ENCODE measurements at places on chromosomes 7 and 10.

DNA sequence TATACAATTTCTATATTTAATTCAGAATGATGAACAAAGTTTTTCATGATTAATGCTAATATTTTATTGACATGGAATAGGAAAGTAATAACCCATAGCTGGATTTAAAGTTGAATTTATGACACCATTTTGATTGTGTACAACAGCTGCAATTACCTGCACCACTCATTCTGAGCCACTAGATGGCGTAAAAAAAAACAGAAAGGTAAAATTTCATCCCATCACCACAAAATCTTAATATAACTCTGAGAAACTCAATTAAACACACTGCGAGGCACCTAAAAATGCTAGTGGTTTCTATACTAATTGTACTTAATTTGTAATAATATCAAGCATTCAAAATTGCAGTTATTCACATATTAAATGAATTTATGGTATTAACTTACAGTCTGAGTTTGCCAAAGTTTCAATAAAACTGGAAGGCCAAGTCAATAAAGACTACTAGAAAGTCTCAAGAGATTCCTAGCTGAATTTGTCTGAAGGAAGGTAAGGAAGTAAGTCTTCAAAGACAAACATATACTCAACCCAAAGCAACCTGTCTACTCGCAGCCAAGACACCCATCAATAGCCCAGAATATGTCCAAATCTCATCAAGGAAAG lies 182.5 kb downstream of the SKAP2 start:
- DNase-seq: peak; percentile 53

- no peak for DNase-seq
These were observed 132.2 kb upstream of the SH2B2 start for GRCh38 chr7:102154425-102154824.

- DNase-seq: peak; percentile 5
These were observed 81.0 kb downstream of the PPP1R3C start for GRCh38 chr10:91551856-91552255.

DNA sequence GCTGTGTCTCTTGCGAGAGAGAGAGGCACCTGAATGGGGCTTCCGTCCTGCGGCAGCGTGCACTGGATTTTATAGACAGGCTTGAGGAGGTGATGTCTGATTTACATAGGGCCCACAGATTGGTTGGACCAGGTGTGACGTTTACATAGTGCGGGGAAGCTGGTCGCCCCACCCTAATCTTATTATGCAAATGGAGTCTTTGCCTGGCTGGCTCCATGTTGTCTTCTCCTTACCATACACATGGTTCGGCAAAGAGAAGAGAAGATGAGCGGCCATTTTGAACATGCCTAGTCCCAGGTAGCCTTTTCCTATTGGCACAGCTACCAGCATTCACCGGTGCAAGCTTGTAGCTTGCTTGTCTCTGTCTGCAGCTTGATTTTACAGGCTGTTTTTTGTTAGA lies 238.5 kb upstream of the GALNT17 start:
- no peak for DNase-seq

DNA sequence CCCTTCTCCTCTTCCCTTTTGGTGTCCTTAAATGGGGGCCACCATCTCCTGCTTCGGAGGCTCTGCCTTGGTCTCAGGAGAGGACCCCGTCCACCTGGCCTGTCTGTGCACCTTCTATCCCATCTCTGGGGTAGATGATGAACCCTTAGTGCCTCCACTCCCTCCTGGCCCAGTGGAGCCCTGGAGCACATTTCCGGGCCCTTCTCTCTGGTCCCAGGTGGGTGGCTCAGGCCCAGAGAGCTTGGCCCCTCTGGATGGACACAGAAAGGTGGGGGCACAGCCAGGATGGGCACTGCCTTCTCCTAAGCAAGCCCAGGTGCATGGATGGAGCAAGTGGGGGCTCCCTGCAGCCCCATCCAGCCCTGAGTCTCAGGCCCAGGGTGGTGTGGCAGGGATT lies 121.4 kb upstream of the RET start:
- no peak for DNase-seq

DNA sequence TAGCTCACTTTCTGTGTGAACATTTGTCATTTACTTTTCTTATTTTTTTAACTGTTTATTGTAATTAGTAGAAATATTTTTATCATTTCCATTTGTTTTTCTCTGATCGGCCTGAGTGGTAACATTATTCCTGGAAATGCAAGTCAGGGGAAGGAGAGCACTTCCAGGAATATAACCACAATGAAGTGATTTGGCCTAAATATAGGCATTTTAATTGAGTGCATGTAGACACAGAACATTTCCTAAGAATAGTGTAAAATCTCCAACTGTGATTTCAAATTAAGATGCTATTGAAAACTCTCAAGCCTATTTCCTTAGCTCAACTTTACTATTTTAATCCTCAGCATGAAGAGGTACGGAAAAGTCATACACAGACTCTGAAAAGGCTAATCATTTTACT lies 86.5 kb upstream of the SKAP2 start:
- DNase-seq: no peak

GRCh38 chr10:17445400-17445998 lies 8.9 kb downstream of the ST8SIA6 start:
- no peak for DNase-seq

DNA sequence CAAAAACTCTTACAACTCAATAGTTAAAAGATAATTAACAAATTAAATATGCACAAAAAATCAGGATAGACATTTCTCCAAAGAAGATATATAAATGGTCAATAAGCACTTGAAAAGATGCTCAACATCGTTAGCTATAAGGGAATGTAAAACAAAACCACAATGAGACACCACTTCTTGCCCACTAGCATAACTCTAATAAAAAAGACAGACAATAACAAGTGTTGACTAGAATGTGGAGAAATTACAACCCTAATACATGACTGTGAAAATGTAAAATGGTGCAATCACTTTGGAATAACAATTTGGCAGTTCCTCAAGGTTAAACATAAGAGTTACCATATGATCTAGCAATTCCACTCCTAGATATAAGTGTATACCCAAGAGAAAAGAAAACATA lies 74.3 kb upstream of the PCGF5 start:
- DNase-seq: no peak

GRCh38 chr7:93218997-93219827 lies 7.1 kb downstream of the HEPACAM2 start:
- no peak for DNase-seq

- DNase-seq: no peak
These were observed 294.7 kb downstream of the C7orf25 start for GRCh38 chr7:42617071-42617765.

GRCh38 chr10:113644185-113645120 lies 19.4 kb downstream of the NRAP start:
- DNase-seq: no peak

DNA sequence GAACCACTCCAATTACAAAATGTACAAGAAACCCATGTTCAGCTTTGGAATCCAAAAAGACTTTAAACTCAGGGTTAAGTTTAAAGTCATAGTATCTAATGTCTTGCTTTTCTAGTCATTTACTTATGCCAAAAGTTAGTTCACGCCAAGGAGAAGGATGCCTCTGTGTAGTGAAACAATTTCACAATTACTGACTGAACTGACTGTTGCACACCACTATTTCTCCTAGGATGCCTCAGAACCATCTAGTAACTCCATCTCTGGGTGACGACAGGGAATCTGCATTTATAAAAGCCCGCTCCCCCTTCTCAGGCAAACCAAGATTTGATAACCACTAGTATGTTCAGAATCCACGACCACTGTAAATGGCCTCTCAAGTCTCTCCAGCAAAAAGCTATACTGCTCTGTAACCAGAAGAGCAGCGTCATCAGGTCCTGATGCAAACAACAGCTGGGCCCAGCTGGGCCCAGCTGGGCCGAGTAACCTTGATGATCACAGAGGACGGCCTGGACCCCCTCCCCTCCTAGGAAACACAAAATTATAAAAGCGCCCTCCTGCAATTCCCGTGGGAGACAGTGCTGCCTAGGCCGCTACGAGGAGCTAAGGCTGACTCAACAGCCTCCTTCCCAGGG lies 680 bp upstream of the ADO start:
- DNase-seq: no peak

DNA sequence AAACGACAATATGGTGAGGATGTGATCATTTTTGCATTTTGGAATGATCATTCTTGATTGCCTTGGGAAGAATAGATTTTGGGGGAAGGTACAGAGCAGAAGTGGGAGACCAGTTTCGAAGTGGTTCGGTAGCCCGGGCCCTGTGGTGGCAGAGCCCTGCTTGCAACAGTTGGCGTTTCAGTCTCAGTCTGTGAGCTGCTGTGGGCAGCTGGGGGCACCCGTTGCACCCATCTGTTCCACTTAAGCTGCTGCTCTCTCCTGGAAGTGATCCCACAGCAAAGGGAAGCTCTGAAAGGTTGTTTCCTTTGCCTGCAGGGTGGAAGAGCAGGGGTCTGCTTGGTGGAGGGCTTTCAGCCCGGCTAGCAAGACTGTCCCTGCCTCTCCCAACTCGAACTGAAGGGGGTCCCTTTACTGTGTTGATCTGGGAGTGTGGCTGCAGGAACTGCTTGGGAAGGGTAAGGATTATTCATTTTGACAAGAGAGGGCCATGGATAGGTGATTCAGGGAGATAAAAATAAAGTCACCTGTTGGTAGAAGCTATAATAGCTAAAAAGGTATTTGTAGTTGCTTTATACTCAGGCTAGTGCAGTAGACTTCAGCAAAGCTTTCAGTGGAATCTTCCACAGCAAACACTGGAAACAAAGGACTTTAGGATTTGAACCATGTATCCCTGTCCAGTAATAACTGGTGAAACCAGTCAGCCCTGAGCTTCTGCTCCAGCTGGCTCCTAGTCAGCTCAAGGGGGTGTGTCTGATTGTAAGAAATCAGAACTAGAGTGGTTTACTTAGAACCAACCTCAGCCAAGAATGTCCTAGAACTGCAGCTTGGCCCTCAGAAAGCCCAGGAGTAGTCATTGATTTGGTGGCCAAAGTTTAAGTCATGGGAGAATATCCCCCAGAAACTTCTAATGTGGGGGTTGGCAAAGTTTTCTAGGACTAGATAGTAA lies 53.1 kb upstream of the PDCD4 start:
- no peak for DNase-seq

DNA sequence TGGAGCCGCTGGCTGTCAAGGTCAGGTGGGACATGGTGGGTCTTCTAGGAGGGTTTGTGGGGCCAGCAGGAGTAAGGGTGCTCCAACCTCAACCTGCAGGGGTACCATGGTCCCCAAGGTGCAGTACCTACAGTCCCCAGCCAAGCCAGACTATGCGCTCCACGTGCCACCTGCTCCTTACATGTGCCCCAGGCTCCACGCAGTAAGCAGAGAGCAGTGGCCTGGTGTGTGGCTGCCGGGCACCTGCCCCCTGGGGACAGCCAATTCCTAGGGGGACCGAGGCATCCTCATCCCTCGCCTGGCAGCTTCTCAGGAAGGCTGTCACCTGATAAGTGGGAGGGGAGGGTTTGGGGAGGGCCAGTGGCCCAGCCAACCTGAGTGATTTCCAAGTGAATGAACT lies 11.7 kb upstream of the ZNF716 start:
- no peak for DNase-seq

DNA sequence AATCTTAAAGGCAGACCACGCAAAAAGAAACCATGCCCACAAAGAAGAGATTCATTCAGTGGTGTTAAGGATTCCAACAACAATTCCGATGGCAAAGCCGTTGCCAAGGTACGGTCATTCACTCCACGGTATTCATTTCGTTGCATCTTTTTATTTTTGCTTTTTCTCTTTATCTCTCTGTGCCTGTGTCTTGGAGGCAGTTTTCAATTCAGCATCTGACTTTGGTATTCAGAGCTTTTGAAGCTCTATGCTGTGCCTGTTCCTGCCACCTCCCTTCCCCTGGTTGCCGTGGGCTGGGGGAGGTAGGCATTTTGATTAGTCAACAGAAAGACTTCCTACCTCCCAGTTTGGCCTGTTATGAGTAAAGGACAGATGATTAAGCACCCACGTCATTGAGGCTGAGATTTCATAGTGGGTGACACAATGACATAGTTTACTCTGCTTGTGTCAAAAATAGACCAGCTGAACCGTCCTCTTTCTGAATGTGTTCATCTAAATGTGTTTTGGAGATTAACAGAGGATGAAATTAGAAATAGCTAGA lies 149.5 kb downstream of the ARID5B start:
- peak; percentile 91 for DNase-seq

DNA sequence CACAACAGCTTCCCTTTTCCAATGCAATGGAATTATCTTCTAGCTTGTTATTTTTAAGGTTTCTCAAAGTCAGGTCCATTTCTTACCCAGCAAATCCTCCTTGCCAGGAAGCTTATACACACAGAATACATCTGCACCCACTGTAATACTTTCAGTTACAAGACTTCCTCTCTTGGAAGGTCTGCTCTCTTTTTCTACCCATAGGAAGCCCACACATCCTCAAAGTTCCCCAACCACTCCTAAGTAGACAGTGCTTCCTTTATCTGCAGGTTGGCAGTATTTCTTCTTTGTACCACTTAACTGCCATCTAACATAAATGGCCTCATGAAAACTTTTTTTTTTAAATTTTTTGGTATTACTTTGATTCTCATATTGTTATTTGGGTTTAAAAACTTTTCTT lies 155.6 kb downstream of the TAX1BP1 start:
- DNase-seq: no peak

DNA sequence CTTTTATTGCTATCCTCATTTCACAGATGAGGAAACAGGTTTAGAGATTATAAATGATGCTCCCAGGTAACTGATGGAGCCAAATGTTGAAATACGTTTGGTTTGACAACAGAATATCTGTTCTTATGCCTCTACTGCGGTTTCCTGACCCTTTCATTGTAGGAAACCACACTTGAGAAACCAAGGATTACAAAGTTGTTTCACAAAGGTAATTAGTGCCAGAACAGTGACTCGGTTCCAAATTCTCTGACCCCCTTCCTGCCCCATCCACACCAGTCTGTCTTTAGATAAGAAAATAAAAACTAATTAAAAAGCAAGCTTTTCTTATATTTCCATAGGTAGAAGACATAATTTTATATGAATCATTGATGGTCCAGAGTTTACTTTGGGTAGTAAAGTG lies 393.7 kb upstream of the MBL2 start:
- DNase-seq: no peak

DNA sequence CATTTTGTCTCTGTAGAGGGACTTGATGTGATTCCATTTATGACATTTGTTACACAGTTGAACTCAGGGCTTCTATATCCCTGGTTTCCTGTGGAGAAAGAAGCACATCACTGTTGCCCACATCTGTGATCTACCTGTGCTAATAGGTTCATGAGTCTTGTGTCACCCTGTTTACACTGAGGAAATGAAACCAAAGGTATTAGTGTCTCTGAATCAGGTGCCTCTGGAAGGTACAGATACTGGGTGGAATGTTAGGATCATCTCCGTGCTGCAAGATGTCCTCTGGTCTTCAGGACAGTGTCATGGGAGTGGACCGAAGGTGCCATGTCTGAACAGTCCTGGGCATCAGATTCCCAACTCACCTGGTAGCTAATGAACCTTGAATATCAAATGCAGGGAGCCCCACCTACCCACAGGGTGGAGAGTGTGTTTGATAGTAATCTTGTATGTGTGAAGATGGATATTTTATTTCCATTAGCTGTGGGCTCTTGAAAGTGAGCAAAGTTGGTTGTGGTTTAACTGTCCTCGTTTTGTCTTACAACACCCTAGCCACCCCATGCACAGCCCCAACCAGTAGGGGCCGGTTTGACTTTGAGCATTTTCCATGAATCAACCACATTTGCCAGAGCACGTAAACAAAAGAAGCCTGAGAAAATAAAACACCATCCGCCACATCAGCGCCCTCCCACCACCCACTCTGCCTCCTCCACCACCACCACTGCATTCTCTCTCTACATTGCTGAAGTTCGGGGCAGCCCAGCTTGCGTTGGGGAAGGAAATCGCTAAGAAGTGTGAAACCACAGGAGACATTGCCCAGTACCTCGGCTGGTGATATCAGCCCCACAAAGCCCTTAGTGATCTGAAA lies 40.7 kb downstream of the TARP start:
- no peak for DNase-seq
